T-helper 1 cell (primary cell): ENCODE measurements at places on chromosomes 5 and 9.

GRCh38 chr9:128340691-128341434, 536 bp downstream of the SLC27A4 start:
- DNase-seq = no peak

GRCh38 chr5:65535529-65535987, 27.4 kb downstream of the CENPK start:
- no peak for DNase-seq

DNA sequence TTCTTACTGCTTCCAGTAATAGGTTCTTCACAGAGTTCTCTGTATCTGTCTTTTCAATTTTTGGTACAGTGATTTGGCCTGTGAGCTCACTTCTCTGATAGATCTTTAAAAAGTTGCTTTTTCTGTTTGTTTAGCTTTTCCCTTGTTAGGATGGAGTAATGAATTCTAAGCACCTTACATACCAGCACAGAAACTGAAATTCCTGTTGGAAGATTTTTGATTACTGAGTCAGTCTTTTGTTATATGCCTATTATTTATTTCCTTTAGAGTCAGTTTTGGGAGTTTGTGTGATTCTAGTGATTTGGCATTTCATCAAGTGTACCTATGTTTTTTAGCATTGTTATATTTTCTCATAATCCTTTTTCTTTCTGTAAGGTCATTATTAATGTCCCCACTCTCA, 37.6 kb upstream of the IPPK start:
- DNase-seq = no peak

DNA sequence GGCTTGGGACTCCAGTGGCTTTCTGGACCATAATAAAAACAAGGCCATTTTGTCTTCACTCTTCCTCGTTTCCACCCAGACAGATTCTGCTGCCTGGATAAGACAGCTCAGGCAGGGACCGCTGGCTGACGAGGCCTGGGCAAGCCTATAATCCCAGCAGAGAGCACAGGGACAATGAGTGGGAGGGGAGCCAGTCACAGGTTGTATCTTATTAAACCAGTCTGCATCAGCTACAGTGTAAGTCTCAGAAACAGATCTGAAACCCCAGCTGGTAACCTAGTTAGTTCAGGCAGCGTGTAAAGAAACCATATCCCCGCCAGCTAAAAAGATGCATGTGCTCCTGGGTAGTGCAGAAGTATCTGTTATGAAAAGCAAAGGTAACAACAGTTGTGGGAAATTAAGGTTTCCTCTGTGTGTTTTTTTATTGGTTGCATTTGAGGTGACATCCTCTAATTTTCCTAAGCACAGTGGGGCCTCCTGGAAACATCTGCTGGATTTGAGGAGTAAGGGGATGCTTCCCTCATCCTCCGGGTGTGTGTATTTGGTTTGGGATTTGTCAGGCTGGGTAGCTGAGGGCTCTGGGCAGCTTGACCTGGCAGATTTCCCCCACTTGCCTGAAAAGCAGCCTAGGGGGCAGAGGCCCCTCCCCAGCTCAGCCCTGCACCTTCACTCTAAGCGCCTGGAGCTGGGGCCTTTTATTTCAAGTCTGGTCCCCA, 15.2 kb upstream of the TAL2 start:
- DNase-seq = no peak

DNA sequence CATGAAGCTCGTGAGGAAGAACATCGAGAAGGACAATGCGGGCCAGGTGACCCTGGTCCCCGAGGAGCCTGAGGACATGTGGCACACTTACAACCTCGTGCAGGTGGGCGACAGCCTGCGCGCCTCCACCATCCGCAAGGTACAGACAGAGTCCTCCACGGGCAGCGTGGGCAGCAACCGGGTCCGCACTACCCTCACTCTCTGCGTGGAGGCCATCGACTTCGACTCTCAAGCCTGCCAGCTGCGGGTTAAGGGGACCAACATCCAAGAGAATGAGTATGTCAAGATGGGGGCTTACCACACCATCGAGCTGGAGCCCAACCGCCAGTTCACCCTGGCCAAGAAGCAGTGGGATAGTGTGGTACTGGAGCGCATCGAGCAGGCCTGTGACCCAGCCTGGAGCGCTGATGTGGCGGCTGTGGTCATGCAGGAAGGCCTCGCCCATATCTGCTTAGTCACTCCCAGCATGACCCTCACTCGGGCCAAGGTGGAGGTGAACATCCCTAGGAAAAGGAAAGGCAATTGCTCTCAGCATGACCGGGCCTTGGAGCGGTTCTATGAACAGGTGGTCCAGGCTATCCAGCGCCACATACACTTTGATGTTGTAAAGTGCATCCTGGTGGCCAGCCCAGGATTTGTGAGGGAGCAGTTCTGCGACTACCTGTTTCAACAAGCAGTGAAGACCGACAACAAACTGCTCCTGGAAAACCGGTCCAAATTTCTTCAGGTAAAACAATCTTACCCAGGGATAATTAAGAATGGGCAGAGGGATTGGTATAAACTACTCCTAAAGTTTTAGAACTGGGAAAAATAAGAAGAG, 12.9 kb downstream of the ITGA1 start:
- peak; percentile 70 for DNase-seq

DNA sequence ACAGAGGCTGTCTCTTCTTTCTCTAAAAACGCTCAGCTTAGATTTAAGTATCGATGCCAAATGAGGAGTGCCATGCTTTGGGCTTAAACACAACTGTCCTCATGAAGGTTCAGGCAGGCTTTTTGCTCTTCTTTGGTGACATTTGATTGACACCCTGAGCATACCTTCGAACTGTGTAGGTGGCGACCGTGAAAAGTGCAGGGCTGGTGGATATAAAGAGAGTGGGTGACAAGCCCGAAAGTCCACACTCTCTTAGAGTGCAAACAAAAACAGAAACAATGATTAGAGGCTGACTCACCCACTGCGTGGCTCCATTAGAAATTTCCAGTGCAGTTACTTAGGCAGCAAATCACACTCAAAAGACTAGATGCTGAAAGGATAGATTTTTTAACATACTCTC, 141.7 kb downstream of the SYK start:
- DNase-seq = no peak

DNA sequence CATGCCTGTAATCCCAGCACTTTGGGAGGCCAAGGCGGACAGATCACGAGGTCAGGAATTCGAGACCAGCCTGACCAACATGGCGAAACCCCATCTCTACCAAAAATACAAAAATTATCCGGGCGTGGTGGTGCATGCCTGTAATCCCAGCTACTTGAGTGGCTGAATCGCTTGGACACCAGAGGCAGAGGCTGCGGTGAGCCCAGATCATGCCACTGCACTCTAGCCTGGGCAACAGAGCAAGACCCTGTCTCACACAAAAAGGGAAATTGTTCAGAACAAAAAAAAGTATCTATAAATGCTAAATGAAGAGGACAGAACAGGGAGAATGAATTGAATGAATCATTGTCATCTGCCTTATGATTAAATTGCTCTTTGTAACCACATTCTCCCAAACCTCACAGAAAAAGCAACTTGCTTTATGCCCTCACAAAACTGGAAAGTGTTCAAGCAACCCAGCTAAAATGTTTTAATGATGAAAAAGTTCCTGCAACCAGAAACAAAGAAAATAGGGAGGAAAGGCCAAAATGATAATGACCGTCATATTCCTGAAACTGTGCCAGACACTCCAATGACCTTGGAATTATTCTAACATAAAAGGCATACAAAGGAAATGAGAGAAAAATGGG, 83.7 kb downstream of the SERINC5 start:
- no peak for DNase-seq
